ENCODE measurements at places on chromosomes 12 and 14. TPM values are rescaled to one million over a fixed set of nuclear protein-coding genes. Genes with fewer than 3 reads are reported as not detected.

DNA sequence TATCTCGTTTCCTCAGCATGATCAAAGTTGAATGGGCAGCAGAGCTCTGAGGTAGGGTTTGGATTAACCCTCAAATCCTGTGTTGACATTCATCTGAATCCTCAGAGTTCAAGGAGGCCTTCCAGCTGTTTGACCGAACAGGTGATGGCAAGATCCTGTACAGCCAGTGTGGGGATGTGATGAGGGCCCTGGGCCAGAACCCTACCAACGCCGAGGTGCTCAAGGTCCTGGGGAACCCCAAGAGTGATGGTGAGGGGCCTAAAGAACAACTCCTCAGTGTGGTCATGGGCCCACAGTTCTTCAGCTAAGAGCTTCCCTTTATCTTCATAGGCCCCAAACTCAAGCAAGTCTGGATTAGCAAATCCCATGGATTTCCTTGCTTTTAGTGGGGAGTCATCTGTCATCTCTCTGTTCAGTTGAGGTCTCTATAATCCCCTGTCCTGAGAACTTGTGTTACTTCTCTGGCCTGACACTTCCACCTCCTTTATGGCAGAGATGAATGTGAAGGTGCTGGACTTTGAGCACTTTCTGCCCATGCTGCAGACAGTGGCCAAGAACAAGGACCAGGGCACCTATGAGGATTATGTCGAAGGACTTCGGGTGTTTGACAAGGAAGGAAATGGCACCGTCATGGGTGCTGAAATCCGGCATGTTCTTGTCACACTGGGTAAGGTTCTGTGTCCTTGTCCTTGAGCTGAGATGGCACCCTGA is 1.5 kb downstream of the MYL6 start:
- H3K27ac ChIP-seq, result peak overlapping the region; percentile 84
- H3K27me3 ChIP-seq, result no peaks in the 10 kb centered on the region
- H3K4me3 ChIP-seq, result peak overlapping the region; percentile 78
- H3K4me1 ChIP-seq, result peaks cover 50% of the 10 kb centered on the region
- DNase-seq, result no peak

DNA sequence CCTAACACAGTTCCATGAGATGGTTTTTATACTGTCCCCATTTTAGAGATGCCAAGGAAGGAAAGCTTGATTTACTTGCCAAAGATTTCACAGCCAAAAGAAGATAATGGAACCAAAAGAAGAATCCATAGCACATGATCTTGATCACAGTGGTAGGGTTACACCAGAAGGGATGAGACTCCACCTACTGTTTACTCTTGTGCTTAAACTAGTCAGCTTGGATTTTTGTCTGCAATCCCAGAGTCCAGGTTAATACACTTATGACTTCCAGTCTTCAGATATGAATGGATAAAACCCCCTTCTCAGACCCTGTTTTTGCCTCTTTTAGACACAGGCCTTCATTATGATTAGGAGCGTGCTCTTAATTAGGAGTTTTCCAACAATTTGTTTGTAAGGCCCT is 454.2 kb downstream of the AEBP2 start:
- H3K4me1 ChIP-seq, result no peaks in the 10 kb centered on the region
- no peaks in the 10 kb centered on the region for H3K27me3 ChIP-seq
- H3K36me3 ChIP-seq, result no peaks in the 10 kb centered on the region
- no peak overlapping the region for H3K27ac ChIP-seq

- no peak overlapping the region for H3K27ac ChIP-seq
- no peak overlapping the region for H3K4me3 ChIP-seq
- no peaks in the 10 kb centered on the region for H3K27me3 ChIP-seq
- peaks cover 3% of the 10 kb centered on the region for H3K4me1 ChIP-seq
- DNase-seq, result no peak
These were observed 31.3 kb downstream of the DMAC2L start for GRCh38 chr14:50343434-50343833.

- H3K4me3 ChIP-seq, result no peak overlapping the region
- no peaks in the 10 kb centered on the region for H3K4me1 ChIP-seq
- no peak for DNase-seq
These were observed 16.7 kb downstream of the TBC1D30 start for GRCh38 chr12:64840949-64841717.

- peak overlapping the region; percentile 6 for H3K27ac ChIP-seq
- peaks cover 39% of the 10 kb centered on the region for H3K4me1 ChIP-seq
- H3K36me3 ChIP-seq, result peaks cover 14% of the 10 kb centered on the region
- DNase-seq, result no peak
- H3K27me3 ChIP-seq, result no peaks in the 10 kb centered on the region
These were observed 797 bp downstream of the UNG start for GRCh38 chr12:109098183-109098604.

The CCDC175 gene
- not detected for total RNA-seq

DNA sequence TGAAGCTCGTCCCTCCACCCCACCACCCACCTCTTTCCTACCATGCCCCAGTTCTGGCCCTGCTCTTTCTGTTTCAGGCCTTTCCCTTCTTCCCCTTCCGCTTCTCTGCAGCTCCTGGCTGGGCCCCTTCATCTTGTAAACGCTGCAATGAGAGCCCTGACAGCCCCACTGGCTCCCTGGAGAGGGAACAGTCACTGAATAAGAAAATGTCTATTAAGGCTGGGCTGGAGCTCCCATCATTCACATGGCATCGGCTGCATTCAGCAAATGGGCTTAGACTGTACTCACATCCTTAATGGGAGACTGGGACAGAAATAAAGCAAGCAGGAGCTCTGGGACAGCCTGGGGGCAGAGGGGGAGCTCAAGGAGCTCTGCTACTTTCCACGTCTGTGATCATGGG is 45.2 kb upstream of the TUNAR start:
- H3K4me3 ChIP-seq, result no peak overlapping the region
- H3K4me1 ChIP-seq, result no peaks in the 10 kb centered on the region
- H3K36me3 ChIP-seq, result no peaks in the 10 kb centered on the region
- H3K27me3 ChIP-seq, result peaks cover 5% of the 10 kb centered on the region
- H3K27ac ChIP-seq, result no peak overlapping the region
- no peak for DNase-seq

GRCh38 chr12:7054925-7055324 is 5.6 kb upstream of the C1S start:
- H3K36me3 ChIP-seq, result no peaks in the 10 kb centered on the region
- peaks cover 1% of the 10 kb centered on the region for H3K27me3 ChIP-seq
- H3K27ac ChIP-seq, result no peak overlapping the region
- H3K4me1 ChIP-seq, result no peaks in the 10 kb centered on the region
- H3K4me3 ChIP-seq, result no peak overlapping the region

GRCh38 chr14:96038558-96038919 is 623 bp upstream of the C14orf132 start:
- H3K27ac ChIP-seq, result no peak overlapping the region
- H3K27me3 ChIP-seq, result peaks cover 29% of the 10 kb centered on the region
- peaks cover 15% of the 10 kb centered on the region for H3K4me1 ChIP-seq

GRCh38 chr12:63792338-63792737 is 12.6 kb downstream of the RXYLT1 start:
- peaks cover 21% of the 10 kb centered on the region for H3K36me3 ChIP-seq
- H3K4me3 ChIP-seq, result no peak overlapping the region
- no peaks in the 10 kb centered on the region for H3K27me3 ChIP-seq
- no peak for DNase-seq

DNA sequence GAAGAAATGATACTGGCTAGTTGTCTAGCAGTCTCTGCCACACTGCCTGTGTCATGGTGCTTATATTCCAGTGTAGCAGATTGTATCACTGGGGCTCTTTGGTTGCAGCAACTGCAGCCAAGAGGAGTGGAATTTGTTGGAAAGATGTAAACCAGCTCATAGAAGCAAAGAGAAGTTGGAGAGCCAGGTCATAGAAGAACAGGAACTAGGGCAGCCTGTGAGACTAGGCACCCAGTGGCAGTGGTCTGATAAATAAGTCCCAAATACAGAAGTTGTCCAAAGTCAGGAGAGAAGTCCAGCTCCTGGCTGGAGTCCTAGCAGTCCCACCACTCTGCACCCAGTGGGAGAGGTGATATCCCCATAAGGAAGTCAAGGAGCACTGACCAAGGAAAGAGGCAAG is 172.5 kb upstream of the ARID2 start:
- H3K4me3 ChIP-seq, result no peak overlapping the region
- DNase-seq, result no peak
- H3K36me3 ChIP-seq, result no peaks in the 10 kb centered on the region

DNA sequence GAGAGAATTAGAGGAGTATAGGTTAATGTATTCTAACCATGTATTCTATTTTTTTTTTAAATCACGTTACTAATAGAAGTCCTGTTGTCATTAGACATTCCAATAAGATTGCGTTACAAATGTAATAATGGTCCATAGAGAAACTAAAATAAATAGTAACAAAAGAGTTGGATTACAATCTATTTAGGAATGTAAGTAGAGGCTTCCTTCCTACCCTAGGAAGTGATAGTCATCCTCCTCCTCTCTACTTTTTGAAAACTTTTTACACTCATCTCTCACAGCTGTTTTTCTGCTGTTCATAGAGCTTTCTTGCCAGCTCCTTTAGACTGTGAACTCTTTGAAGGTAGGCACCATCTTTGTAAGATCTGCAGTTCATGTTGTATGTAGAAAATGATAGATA is 23.6 kb downstream of the TRHDE start:
- H3K4me3 ChIP-seq, result no peak overlapping the region
- no peaks in the 10 kb centered on the region for H3K4me1 ChIP-seq
- H3K27ac ChIP-seq, result no peak overlapping the region
- H3K27me3 ChIP-seq, result no peaks in the 10 kb centered on the region
- no peaks in the 10 kb centered on the region for H3K36me3 ChIP-seq
- no peak for DNase-seq

The ANO2 gene
- not detected for total RNA-seq

DNA sequence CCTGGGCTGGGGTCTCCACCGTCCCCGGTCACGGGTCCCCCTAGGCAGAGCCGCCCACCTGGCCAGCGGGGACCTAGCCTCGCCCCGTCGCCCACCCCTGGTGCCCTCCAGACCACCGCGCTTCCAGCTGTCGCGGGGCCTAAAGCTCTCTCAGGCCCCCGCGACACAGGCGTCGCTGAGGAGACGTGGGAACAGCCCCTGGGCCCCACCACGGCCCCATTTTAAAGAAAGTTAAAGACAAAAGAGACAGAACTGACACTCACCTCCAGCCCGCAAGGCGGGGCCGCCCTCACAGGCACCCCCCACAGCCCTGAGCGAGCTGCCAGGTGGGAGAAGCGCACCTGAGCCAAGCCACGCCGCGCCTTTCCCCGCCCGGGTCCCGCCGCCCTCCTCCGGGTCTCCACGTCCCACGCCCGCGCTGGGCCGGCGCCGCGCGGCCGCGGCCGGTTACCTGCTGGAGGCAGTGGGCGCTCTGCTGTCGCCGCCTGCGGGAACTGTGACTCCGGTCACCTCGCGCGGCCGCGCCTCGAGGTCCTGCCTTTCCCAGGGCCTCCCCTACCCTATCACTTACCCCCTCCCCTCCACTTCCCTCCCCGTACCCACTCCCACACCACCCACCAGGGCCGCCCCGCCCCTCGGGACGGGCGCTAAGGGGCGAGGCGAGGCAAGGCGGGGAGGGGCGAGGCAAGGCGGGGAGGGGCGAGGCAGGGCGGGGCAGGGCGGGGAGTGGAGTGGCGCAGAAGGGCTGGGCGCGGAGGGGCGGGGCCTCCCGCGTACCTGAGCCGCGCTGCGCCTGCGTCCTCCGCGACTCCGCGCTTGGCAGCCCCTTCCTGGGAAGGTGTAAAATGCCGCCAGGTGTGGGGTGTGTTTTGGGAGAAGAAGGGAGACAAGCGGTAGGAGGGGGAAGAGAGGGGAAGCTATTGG is 31.2 kb downstream of the TC2N start:
- H3K4me1 ChIP-seq, result peaks cover 32% of the 10 kb centered on the region
- H3K36me3 ChIP-seq, result peaks cover 35% of the 10 kb centered on the region
- peak; percentile 84 for DNase-seq
- peak overlapping the region; percentile 43 for H3K27ac ChIP-seq
- H3K4me3 ChIP-seq, result peak overlapping the region; percentile 63

DNA sequence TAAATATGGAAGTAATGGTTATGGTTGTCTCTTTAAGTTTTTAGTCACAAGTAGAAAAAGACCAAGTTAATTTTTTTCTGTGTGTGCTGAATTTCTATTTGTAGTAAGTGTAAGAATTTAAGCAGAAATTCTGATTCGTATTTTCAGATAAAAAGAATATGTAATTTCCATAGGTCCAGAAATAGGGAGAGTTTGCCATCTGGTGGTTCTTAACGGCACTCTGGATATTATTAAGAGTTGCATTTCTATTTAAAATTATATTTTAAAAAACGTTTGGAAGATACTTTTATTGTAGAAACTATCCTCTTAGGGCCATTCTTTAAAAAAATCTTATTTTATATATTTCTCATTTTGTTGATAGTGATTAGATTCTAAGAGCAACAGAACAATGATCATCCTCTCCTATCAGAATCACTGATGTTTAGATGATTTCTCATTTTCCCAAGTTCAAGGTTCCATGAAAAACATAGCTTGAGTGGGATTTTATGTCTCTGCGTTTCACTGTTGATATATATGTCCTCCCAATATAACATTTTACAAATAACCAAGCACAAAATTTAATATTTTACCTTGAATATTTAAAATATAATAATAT is 88.3 kb downstream of the LRRK2 start:
- no peaks in the 10 kb centered on the region for H3K4me1 ChIP-seq
- H3K27ac ChIP-seq, result no peak overlapping the region
- DNase-seq, result no peak
- H3K4me3 ChIP-seq, result no peak overlapping the region
- H3K27me3 ChIP-seq, result no peaks in the 10 kb centered on the region

DNA sequence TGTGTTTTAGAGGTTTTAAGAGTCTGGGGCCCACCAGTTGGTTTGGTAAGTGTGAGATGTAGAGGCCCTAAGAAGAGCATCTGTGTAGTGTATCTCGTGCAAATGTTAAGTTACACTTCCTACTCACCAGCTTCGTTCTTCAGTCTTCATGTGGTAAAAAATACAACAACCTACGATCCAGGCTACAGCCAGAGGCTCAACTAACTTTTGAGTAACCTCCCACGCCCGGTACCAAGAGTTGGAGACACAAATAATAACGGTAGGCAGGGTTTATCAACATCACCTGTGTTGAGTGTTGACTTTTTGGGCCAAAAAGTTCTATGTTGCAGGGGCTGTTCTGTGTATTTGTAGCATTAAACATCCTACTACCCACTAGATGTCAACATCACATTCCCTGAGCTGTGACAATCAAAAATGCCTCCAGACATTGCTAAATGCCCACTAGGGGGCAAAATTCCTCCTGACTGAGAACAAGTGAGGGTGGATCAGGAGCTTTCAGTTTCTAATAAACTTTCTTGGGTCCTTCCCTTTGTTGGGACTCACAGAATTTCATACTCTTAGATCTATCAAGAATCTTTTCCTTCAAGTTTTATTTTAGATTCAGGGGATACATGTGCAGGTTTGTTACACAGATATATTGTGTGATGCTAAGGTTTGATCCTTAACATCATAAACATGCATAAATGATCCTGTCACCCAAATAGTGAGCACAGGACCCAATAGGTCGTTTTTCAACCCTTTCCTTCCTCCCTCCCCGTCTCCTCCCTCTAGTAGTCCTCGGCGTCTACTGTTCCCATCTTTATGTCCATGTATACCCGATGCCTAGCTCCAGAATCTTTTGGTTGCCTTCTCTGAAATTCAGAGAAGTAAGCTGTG is 94.7 kb downstream of the SLC2A13 start:
- peak overlapping the region; percentile 19 for H3K4me3 ChIP-seq
- no peak overlapping the region for H3K27ac ChIP-seq
- no peaks in the 10 kb centered on the region for H3K4me1 ChIP-seq
- H3K27me3 ChIP-seq, result no peaks in the 10 kb centered on the region
- peak; percentile 80 for DNase-seq

GRCh38 chr12:110531741-110532333 is 29.7 kb downstream of the RAD9B start:
- no peaks in the 10 kb centered on the region for H3K27me3 ChIP-seq
- H3K27ac ChIP-seq, result no peak overlapping the region
- DNase-seq, result no peak
- no peaks in the 10 kb centered on the region for H3K4me1 ChIP-seq

- peaks cover 39% of the 10 kb centered on the region for H3K27me3 ChIP-seq
- H3K4me3 ChIP-seq, result no peak overlapping the region
- no peak overlapping the region for H3K27ac ChIP-seq
- DNase-seq, result no peak
- no peaks in the 10 kb centered on the region for H3K36me3 ChIP-seq
These were observed 8.1 kb upstream of the MSI1 start for GRCh38 chr12:120376934-120377572.

All from CD4-positive, alpha-beta T cell (primary cell).